GDM1 (cell line): ENCODE measurements at places on chromosomes 7 and 10.

DNA sequence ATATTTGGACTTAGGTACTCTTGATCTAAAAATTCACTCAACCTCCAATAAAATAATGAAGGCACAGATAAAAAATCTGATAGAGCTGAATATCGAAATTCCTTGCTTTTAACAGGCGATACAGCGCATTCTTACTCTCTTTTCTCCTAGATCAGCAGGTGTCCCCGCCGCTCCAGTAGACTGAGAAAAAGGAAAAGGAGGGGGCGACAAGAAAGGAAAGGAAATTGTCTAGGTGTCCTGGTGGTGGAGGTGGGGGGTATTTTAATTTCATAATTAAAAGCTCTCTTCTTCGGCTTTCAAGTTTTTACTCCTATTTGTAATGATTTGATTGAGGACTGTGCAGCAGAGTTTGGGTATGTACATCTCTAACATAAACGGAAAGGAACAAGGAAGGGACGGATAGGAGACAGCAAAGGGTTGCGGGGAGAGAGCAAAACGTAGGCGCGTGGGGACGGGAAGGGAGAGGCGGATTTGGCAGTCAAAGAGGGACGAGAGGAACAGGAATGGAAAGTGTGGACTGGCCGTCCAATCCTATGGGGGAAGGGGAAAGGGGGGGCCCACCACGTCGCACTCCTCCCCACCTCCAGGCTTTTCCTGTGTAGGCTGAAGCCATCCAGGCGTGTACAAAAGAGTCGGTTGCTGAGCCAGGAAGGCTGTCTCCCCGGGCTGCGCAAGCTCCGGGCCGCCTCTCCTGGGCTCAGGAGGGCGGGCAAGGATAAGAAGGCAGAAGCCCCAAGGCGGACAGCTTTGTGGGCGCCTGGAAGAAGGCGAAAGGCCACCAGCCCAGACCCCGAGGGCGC lies 875 bp upstream of the HECTD2 start:
- peak; percentile 72 for DNase-seq

- no peak for DNase-seq
These were observed 43.4 kb downstream of the GLRX3 start for GRCh38 chr10:130179640-130180039.

GRCh38 chr7:55536619-55537457 lies 35.5 kb downstream of the VOPP1 start:
- no peak for DNase-seq

DNA sequence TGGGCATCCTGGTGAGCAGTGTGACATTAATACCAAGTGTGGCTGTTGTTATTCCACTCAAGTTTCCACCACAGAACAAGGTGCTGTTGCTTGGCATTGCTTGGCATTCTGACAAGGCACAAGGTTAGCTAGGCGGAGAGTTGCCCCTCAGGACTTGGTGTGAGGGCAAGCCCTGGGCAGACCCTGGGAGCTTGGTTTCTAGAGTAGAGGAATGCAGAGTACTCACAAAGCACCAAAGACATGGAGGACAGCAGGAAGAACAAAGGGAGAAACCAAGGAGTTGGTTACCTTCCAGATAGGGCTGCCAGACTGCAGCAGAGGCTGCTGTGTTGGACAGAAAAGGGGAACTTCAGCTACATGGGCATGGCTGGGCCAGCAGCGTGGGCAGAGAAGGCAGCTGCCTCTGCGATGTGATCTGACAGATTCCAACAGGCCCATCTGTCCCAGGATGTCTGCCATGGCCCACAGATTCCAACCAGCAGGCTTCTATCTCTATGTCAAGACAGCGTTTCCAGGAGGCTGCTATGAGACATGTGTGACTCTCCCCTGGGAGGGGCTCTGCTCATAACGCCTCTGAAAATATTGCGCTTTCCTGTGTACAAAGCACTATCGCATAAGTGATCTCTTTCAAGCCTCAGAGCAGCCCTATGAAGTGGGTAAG lies 1.8 kb downstream of the GOLGA7B start:
- no peak for DNase-seq

DNA sequence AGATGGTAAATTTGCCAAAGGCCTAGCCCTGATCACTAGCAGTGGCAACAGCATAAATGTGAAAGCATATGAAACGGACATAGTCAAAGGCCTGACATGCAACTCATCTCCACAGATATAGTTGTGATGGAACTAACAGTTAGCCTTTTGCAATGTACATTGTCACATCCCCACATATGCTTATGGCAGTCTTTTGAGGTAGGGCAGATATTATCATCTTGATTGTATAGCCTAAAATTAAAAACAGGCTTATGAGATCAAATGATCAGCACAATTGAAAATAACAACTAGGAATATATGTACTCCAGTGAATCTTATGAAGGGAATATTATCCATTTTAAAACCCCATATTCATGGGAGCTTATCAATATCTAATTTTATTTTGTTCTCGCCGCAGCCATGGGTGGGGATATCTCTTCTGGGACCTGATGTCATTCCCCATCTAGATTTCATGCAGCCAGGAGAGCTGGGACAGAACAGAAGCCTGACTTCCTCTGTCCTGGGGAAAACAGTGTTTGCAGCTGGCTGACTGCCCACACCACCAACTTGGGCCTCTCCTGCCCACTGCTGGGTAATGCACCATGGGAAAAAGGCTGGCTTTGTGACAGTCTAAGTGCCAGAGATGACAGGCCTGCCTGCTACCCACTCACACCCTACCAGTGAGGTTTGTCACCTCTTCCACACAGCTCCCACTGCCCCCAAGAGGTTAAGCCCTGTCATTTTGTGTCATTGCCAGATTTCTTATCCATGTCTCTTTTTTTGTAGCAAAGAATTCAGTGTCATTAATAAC lies 180.2 kb upstream of the FZD1 start:
- no peak for DNase-seq

GRCh38 chr10:58518775-58519174 lies 6.1 kb downstream of the BICC1 start:
- no peak for DNase-seq

- DNase-seq, result no peak
These were observed 95.4 kb downstream of the TRIL start for GRCh38 chr7:28862595-28863272.

- peak; percentile 66 for DNase-seq
These were observed 80.3 kb upstream of the UCN3 start for GRCh38 chr10:5284311-5285057.

DNA sequence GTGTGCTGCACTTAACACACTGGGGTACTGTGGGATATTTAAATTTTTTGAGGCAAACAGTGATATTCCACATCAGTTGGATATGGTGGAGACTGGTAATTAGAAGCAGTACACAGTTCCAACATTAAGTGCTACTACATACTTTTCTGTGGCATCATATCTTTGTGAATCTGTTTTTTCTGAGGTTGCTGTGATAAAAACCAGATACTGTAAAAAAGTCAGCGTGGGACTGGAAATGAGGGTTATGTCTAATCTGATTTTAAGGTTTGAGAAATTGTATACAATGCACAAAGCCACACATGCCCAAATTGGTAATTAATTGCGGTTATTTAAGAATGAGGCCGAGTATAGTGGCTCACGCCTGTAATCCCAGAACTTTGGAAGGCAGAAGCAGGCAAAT lies 41.2 kb downstream of the TBC1D12 start:
- DNase-seq, result no peak

DNA sequence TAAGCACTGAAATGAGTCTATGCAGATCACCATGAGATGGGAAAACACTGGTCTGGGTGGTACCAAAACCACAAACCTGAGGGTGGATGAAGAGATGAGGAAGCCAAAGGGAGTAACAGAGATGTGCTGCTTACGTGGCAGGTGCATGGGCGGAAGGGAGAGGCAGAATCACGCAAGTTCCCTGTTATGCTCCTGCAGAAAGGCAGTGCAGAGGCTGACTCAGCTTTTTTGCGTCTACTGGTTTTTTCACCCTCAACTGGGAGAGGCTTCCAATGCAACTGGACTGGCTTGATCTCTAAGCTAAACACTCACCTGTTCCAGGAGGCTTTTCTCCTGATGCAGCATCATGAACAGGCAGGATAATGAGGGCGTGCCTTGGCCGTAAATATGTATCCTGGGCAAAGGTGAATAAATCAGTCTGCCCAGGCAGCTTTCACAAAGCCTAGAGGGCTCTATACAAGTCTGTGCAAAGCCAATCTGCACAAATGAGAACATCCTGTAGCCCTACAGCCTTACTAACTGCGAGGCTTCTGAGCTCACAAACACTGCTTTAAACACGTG lies 95.4 kb upstream of the AFAP1L2 start:
- DNase-seq, result peak; percentile 34

DNA sequence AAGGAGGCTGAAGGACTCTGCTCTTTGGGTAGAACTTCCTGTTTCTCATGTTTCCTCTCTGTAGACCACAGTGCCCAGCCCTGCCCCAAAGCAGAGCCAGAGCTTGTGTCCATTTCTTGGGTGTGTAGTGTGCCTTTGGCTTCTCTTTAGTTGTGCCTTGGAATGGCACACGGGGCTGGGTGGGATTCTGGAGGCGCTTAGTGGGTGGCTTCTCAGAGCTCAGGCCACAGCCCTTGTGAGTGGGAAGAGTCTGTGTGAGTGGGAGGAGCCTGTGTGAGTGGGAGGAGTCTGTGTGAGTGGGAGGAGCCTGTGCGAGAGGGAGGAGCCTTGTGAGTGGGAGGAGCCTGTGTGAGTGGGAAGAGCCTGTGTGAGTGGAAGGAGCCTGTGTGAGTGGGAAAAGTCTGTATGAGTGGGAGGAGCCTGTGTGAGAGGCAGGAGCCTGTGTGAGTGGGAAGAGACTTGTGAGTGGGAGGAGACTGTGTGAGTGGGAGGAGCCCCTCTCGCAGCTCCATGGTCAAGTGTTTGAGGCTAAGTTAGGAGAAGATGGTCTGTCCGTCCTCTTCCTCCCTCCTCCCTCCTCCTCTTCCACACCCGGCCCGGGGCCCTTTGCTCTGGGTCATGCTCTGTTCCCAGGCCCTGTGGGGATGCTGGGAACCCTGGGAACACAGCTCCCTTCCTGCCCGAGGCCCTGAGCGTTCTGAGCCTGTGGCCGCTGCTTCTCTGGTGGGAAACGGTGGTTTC lies 153.0 kb downstream of the GRK5 start:
- DNase-seq, result no peak

DNA sequence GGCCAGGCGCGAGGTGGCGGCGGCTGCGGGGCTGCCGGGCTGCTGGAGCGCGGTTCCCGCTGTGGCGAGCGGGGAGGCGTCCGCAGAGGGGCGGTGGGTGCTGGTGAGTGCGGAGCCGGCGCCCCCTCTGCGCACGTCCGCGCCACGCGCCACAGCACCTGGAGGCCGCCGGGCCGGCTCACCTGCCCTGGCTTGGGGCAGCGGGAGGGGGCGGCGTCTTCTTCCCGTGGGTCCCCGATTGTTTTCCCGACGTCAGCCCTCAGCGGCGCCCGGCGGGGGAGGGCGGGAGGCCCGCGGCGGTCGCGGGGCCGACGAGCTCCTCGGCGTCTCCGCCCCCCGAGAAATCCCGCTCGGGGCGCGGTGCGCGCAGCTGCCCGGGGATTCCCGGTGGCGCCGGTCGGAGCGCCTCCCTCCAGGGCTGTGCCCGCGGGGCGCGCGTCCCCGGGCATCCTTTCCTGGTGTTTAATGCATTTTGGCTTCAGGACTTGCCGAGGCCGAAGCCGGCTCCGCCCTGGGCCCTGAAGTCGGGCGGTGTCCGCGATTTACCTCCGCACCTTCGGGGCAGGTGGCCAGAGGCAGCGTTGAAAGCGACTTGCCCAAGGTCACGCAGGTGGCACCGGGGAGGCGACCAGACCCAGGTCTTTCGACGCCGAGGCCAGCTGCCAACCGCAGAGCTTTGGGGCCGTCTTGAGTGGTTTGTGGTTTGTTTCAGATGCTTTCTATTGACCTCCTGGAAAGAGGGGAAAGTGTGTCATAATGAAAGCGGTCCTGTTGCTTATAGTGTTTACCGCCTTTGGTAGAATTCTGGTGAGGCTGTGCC lies 561 bp downstream of the PLEKHA1 start:
- DNase-seq, result no peak

- no peak for DNase-seq
These were observed 101.7 kb upstream of the KLF6 start for GRCh38 chr10:3886641-3887251.

GRCh38 chr7:90749262-90749661 lies 153.1 kb downstream of the CDK14 start:
- no peak for DNase-seq

GRCh38 chr7:7732621-7733281 lies 14.3 kb upstream of the RPA3 start:
- no peak for DNase-seq

DNA sequence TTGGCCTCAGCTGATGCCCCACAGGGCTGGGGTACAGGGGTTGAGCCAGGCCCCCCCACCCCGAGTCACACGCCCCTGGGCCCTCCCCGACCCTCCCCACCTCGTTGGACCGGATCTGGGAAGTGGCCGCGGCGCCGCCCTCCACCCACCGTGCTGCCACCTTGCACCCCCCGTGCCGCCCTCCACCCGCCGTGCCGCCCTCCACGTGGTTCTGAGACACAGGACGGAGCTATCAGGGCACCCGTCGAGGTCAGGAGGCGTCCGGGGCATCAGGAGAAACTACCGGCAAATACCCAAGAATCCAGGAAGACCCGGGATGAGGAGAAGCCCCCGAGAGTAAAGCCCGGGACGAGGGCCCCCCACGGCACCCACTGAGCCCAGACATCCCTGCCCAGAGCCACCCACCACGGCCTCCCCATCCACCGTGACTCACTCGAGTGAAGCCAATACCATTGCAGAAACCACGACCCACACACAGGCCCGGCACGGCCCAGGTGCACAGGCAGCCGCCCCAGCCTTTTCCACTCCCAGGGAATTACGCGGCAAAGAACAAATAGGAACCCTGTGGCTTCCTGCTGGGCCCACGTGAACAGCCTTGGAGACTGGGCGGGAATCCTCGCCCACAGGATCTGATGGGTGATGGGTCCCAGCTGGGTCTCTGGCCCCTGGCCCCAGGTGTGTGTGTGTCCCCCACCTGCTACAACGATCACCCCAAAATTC lies 34.0 kb downstream of the ADAP1 start:
- no peak for DNase-seq

GRCh38 chr7:27133409-27134231 lies 3.1 kb upstream of the HOXA4 start:
- no peak for DNase-seq

DNA sequence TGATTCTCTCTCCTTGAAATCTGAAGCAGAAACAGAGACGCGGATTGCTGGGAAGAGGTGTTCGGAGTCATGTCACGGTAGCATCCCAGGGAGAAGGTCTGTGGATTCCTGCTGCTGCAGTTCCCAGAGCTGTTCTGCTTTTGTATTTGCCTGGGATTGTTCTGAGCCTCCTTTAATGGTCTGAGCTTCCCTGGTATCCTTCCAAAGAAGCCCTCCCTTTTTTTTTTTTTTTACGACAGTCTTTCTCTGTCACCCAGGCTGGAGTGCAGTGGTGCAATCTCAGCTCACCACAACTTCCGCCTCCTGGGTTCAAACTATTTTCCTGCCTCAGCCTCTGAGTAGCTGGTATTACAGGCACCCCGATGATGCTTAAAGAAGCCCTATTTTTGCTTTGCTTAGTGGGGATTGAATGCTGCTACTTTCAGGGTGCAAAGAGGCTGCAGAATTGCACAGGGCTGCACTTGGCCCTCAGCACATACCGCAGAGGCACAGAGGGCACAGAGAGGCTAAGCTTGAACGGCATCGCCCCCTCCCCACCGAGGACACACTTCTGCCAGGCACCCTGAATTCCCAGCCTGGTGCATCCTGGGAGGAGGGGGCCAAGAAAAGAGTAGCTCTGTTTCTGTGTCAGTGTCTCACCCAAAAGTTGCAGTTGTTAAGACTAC lies 208.6 kb upstream of the GALNT17 start:
- no peak for DNase-seq
